Mammary epithelial cell (primary cell): ENCODE measurements at places on chromosomes 5 and 9.

DNA sequence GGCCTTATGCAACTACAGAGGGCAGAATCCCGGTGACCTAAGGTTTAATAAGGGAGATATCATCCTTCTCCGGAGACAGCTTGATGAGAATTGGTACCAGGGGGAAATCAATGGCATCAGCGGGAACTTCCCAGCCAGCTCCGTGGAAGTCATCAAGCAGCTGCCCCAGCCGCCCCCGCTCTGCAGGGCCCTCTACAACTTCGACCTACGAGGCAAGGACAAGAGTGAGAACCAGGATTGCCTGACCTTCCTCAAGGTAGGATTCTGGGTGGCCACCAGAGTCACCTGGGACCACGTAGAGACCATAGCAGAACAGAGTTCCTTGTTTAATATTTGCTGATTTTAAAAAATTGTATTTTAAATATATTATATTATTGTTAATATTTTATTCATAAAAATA is 63.7 kb downstream of the SH3RF2 start:
- DNase-seq, result no peak

- no peak for DNase-seq
Measured at GRCh38 chr5:10709409-10709808, 51.6 kb downstream of the DAP start.

DNA sequence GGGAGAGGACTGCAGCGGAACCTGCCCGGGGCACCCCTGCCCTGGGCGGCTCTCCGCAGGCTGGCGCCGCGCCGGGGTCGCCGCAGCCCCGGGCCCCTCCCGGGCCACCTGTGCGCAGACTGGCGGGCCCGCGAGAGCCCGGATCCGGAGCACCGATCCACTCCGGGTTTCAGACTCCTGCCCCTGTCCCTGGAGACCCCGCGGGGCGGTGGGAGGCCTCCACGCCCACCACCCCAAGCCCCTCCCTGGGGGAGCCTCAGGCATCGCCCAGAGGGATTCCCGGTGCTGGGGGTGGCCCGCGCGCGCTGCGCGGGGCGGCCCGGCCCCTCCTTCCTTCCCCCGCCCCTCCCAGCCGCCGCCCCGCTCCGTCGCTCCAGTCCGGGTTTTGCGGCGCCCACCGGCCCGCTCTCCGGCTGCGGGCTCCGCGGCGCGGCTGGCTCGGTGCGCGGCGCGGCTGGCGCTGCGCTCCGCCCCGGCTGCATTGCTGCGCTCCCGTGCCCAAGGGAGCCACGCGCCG is at the start of gene UNC5A:
UNC5A (plus strand) TSS at position 479 of the 517 bp plus-strand sequence. CDS start 192 bp downstream, outside the sequence.
- peak; percentile 62 for DNase-seq

- DNase-seq, result no peak
Measured at GRCh38 chr9:78306222-78307076, 9.5 kb downstream of the PSAT1 start.

- peak; percentile 34 for DNase-seq
Measured at GRCh38 chr5:32753051-32753450, 41.9 kb downstream of the NPR3 start.

- no peak for DNase-seq
Measured at GRCh38 chr9:117304549-117304948, 110.3 kb downstream of the ASTN2 start.

DNA sequence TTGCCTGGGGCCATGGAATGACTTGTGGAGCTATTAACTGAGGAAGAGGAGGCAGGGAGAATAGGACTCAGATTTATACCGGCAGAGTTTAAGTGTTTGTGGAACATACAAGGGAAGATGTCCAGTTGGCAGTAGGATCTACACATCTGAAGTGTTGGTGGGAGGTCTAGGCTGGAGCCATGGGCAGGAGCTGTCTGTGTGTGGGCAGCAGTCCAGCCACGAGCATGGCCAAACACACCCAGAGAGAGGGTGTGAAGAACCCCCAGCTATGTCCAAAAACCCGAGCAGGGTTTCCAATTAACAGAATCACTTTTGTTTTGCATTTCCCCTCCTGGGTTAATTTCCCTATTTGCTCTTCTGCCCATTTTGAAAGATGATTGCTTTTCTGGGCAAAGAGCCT is 393.7 kb downstream of the CDK5RAP2 start:
- DNase-seq, result no peak

DNA sequence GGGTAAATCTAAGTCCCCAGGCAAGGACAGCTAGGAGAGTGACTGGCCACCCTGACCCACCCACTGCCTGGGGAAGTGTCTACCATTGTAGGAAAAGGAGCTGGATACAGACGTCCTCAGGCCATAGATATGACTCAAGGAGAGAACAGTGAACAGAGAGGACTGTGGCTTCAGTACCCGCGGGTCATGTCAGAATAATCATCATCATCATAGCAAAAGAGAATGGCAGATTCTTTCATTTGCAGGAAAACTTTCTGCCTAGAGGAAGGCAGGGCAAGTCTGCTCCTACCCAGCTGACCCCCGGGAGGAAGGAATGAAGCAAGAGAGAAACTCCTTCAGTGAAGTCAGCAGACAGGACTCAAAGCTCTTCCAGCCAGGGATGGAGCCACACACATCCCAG is 52.2 kb upstream of the UBTD2 start:
- DNase-seq, result peak; percentile 13

DNA sequence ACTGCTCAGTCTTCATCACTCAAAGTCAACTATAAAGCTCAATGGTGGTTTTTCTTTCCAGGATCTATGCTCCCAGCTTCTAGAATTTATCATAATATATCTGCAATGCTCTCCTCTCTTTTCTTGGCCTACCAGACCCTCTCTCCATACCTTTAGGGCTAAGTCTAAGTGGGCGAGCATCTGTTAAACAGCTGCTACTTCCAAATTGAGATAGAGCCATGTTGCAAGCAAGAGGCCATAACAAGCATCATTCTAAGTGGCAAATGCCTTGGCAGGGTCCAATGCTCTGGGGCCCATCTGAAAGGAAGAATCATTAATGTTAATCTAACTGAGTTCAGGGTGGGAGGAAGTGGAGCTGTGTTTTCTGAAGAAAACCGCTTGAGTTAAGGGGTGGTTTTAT is 324.0 kb downstream of the TLR4 start:
- DNase-seq, result no peak

DNA sequence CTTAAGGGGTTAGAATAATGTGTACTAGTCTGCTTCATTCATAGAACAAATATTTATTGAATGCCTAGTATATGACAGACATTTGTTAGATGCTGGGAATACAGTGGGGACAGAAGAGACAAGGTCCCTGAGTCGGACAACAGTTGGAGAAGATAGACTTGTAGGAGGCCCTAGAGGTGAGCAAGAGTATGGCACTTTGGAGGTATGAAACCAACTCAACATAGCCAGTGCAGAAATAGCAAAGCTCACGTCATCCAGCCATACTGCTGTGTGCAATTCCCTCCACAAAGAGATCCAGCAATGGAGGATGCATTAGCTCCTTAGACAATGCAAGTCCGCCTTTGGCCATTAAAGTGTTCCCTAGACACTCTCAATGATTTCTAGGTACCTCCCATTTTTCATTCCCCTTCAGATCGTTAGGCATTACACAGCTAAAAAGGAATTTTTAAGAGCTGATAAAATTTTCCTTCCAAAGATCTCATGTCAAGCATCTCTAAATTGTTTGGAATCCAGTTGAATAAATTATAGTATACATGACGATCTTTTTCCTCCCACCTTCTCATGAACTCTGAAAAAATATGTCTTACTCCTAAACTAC is 1949.6 kb upstream of the WWC1 start:
- DNase-seq, result no peak

- peak; percentile 29 for DNase-seq
Measured at GRCh38 chr9:121201045-121201737, 478 bp downstream of the RAB14 start.
